Right renal pelvis (tissue), 4 donors: ENCODE measurements at places on chromosomes 6 and 20. TPM values are rescaled to one million over a fixed set of nuclear protein-coding genes. Genes with fewer than 3 reads are reported as not detected.

The ZNF133 gene
- 27.7 TPM for polyA plus RNA-seq

The OPRL1 gene
- 1.3 TPM for polyA plus RNA-seq

The BMP5 gene
- polyA plus RNA-seq: 3.3 TPM

The PKHD1 gene
- 20.3 TPM for polyA plus RNA-seq

DNA sequence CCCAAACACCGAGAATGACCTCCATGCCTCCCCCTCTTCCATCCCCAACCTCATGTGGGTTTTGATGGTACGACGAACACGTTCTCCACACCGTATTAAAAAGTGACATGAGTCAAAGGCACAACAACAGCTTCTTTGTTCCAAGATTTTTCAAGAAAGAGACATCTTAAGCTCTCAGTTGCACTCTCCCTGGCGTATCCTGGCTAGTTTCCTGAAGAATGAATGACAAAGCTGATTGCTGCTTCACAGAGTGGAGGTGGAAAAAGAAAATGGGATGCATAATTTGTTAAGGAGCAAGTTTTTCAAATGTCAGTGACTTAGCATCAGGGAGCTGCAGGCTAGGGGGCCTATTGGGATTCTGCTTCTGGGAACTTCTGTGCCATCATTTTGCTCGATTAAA is 95.5 kb downstream of the STK35 start:
- DNase-seq: no peak

GRCh38 chr6:61953851-61954250 is 332.2 kb downstream of the KHDRBS2 start:
- DNase-seq: no peak

GRCh38 chr6:148891405-148891783 is 144.6 kb downstream of the UST start:
- DNase-seq: no peak

DNA sequence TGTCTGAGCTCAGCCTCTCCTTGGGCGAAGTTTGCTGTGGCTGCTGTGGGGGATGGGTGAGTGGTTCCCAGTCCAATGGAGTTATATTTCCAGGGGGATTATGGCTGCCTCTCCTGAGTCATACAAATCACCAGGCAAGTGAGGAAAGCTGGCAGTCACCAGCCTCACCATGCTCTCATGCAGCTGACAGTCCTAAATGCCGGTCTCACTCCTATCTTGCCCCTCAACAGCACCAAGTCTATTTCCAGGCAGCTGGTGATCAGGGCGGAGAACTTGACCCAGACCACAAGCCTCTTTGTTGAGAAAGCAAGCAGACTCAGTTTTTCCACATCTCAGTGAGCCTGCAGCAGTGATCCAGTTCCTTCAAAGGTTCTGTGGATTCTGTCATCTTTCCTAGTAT is 98.9 kb downstream of the TBC1D32 start:
- no peak for DNase-seq

GRCh38 chr6:168756009-168756634 is 315.1 kb downstream of the SMOC2 start:
- peak; percentile 16 for DNase-seq

DNA sequence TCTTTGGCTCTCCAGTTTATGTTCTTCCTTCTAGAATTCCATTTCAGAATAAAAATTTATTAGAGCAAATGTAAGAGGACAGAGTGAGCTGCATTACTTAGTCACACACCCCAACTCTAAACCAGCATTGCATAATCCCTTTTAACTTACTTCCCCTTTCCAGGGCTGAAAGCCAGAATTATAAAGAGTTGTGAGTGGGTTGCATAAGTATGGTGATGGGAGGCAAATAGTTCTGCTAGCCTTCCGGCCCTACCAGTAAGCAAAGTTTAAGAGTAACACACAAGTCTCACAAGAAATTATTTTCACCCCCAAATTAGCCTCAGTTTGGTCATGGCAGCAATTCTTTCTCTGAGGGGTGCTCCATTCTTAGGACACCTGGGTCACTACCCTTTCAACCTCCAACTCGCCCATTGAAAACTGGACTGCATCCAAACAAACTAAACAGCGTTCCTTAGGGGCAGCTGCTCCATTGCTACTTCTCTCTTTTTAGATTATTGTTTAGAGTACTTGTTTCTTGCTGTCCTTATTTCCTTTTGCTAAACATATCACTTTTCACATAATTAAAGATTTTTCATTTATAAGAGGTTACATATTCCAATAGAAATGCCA is 1.6 kb downstream of the KIAA0408 start:
- DNase-seq: no peak

DNA sequence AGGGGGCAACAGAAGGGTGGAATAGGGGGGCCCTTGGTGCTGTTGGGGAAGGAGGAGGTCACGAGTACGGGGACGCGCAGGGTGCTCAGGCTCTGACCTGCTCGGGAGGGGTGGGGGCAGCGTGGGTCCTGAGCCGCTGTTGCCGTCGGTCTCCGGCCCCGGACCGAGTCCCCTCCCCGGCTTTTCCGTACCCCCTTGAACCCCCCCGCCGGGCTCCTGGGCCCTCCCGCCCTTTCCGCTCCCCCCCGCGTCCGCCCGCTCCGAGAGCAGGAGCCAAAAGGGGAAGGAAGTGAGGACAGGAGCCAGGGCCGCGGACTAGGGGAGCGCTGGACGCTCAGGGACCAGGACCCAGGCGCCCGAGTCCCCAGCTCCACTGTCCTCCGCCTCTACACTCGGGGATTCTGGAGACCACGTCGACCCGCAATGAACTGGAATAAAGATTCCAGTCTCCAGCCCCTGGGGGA is at the start of gene RGL2:
Gene RGL2 (minus strand): TSS at position 170 of the 464 bp plus-strand sequence. CDS start 332 bp downstream, outside the sequence.
- DNase-seq: no peak
